ENCODE measurements at places on chromosomes 1 and 21. TPM values are rescaled to one million over a fixed set of nuclear protein-coding genes. Genes with fewer than 3 reads are reported as not detected.
A peak's percentile ranks its signal among the peaks of the same experiment; 100 is the strongest.

DNA sequence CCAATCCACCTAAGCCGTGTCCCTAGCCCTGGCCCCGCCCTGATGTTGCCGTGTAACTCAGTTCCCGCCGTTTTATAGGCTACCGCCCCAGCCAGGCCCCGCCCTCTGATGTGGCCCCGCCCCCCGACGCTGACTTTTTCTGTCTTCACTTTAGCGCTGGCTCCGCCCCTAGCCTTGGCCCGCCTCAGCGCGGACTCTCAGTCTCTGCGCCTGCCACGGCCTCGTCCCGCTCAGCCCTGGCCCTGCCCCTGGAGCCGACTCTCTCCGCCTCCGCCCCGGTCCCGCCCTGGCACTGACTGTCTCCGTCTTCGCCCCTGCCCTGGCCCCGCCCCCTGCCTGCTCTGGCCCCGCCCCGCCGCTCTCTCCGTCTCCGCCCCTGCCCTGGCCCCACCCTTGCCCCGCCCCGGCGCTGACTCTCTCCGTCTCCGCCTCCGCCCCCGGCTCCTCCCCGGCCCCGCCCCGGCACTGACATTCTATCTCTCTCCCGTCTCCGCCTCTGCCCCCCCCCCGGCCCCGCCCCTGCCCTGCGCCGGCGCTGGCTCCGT, 5.2 kb downstream of the MATN1 start:
- no peaks in the 10 kb centered on the region for H3K27me3 ChIP-seq
- peaks cover 1% of the 10 kb centered on the region for H3K4me1 ChIP-seq

DNA sequence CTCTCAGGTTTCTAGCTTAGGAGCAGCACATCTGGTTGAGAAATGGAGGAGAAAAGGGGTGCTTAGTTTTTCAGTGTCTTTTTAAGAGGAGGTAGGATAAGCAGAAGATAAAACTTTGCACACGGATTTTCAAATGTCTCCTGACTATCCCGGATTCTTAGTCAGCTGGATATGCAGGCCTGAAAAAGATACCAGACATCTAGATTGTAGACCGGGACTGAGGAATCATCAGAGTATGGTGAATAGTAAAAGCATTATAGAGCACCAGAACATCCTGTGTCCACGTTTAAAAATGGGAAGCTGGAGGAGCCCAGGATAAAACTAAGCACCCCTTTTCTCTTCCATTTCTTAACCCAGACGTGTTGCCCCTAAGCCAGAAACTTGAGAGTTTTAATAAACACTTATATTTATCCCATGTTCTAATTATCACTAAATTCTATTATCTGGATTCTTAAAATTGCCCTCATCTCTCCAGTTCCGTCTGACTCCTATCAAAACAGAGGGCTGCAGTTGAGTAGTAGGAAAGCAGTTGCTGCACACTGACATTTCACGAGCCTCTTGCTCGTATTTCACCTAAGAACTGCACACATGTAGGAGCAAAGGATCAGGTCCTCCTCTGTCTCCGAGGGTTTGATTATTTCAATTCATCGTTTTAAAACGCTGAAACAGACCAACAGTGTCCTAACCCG, 609 bp downstream of the PIGK start:
- peak overlapping the region; percentile 73 for H3K4me3 ChIP-seq
- no peak for DNase-seq
- H3K27ac ChIP-seq, result peak overlapping the region; percentile 31
- no peaks in the 10 kb centered on the region for H3K4me1 ChIP-seq

CD1B gene
- polyA plus RNA-seq, result not detected

GRCh38 chr1:203467550-203467921, 8.1 kb upstream of the PRELP start:
- H3K4me3 ChIP-seq, result no peak overlapping the region
- DNase-seq, result peak; percentile 94
- H3K27ac ChIP-seq, result peak overlapping the region; percentile 88
- peaks cover 47% of the 10 kb centered on the region for H3K4me1 ChIP-seq

GRCh38 chr1:11765661-11766428, 3.9 kb downstream of the C1orf167 start:
- no peak overlapping the region for H3K4me3 ChIP-seq
- no peaks in the 10 kb centered on the region for H3K27me3 ChIP-seq
- no peak overlapping the region for H3K27ac ChIP-seq

GRCh38 chr1:116112388-116113140, 1.4 kb downstream of the MAB21L3 start:
- no peaks in the 10 kb centered on the region for H3K36me3 ChIP-seq
- no peaks in the 10 kb centered on the region for H3K4me1 ChIP-seq

LCE3E gene
- polyA plus RNA-seq, result not detected

- no peaks in the 10 kb centered on the region for H3K36me3 ChIP-seq
- H3K4me3 ChIP-seq, result no peak overlapping the region
- H3K27me3 ChIP-seq, result no peaks in the 10 kb centered on the region
- peaks cover 27% of the 10 kb centered on the region for H3K4me1 ChIP-seq
- no peak for DNase-seq
These were observed 19.0 kb downstream of the MAPKAPK2 start for GRCh38 chr1:206703661-206704060.

- no peak overlapping the region for H3K27ac ChIP-seq
- no peaks in the 10 kb centered on the region for H3K36me3 ChIP-seq
- no peak for DNase-seq
These were observed 63.6 kb upstream of the DENND1B start for GRCh38 chr1:197838836-197839235.

- H3K27ac ChIP-seq, result no peak overlapping the region
- H3K4me1 ChIP-seq, result peaks cover 3% of the 10 kb centered on the region
- no peak overlapping the region for H3K4me3 ChIP-seq
- DNase-seq, result no peak
- no peaks in the 10 kb centered on the region for H3K27me3 ChIP-seq
- no peaks in the 10 kb centered on the region for H3K36me3 ChIP-seq
These were observed 59.9 kb downstream of the TOR3A start for GRCh38 chr1:179141592-179142251.

DNA sequence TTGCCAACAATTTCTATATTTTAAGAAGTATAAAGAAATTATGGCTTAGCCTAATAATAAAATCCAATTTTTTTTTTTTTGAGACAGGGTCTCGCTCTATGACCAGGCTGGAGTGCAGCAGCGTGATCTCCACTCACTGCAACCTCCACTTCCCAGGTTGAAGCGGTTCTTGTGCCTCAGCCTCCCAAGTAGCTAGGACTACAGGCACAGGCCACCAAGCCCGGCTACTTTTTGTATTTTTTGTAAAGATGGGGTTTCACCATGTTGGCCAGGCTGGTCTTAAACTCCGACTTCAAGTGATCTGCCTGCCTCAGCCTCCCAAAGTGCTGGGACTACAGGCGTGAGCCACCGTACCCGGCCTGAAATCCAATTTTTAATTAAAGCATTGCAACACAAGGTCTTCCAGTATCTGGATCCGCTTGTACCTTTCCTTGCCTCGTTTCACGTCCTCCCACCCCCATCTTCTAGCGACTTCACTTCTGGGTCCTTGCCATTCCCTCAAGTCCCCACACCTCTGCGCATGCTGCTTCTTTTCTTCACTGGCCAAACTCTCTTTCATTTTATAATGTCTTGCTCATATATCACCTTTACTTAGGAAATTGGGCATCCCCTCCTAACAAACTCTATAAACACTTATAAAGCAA, 2.3 kb downstream of the FUBP1 start:
- H3K36me3 ChIP-seq, result no peaks in the 10 kb centered on the region
- H3K27ac ChIP-seq, result no peak overlapping the region
- no peaks in the 10 kb centered on the region for H3K27me3 ChIP-seq
- peak overlapping the region; percentile 60 for H3K4me3 ChIP-seq

DNA sequence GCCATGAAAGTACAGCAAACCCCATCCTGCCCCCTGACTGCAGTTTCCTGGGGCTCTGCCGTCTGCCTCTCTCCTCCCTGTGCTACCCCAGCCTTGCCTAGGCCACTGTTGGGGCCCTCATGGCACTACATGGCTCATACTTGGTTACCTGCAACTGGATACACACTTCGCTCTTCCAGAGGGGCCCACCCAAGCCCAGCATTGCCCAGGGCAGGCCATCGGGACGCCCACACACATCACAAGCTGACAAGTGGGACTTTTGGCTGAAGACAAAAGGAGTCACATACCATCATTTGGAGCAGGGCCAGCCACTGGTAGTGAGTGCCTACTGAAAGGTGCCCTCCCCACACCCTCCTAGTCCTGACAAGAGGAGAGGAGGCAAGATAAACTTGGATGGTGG, 82.8 kb downstream of the CD247 start:
- H3K27me3 ChIP-seq, result no peaks in the 10 kb centered on the region
- H3K36me3 ChIP-seq, result no peaks in the 10 kb centered on the region
- no peak overlapping the region for H3K4me3 ChIP-seq
- no peak overlapping the region for H3K27ac ChIP-seq

- no peak overlapping the region for H3K4me3 ChIP-seq
- H3K36me3 ChIP-seq, result no peaks in the 10 kb centered on the region
- no peak for DNase-seq
- H3K4me1 ChIP-seq, result no peaks in the 10 kb centered on the region
These were observed 562.6 kb downstream of the PTPRU start for GRCh38 chr1:29798699-29799566.

CD2 gene
- 1.0 TPM for polyA plus RNA-seq

DNA sequence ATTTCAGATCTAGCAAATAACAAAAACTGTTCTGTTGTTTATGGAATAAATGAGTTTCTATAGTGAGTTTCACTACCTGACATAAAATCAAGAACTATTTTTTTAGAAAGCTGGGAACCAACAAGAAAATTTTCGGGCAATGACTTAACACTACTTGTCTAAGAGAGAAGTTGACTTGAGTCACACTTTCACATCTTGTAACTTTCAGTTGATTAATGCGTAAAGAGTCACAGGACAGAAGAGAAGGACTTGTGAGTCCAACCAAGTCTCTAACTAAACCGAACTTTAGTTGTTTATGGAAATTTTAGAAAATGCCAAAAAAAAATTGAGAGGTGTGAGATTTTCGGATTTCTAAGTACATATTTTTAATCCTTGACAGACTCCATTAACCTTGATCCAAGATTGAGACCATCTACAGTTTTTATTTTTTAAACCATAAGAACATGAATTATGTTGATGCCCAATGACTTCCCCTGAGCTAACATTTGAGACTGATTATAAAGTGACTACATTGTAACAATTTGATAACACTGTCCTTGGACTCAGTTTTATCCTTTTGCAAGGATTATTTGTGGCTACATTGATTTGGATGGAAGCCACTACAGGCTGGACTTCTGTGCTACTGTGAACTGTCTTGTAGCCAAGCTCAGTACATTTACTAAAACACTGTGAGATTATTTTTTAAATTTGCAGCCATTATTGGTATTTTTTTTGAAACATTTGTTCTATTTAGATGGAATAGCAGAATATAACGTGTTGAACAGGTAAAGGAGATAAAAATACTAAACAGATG, 284.0 kb downstream of the PTPRC start:
- no peak for DNase-seq
- no peaks in the 10 kb centered on the region for H3K36me3 ChIP-seq
- no peaks in the 10 kb centered on the region for H3K4me1 ChIP-seq
- H3K27ac ChIP-seq, result no peak overlapping the region

HES3 gene
- polyA plus RNA-seq, result not detected

- no peak overlapping the region for H3K27ac ChIP-seq
- no peak overlapping the region for H3K4me3 ChIP-seq
- no peaks in the 10 kb centered on the region for H3K36me3 ChIP-seq
- DNase-seq, result no peak
These were observed 122.0 kb downstream of the LMO4 start for GRCh38 chr1:87450615-87451209.

DNA sequence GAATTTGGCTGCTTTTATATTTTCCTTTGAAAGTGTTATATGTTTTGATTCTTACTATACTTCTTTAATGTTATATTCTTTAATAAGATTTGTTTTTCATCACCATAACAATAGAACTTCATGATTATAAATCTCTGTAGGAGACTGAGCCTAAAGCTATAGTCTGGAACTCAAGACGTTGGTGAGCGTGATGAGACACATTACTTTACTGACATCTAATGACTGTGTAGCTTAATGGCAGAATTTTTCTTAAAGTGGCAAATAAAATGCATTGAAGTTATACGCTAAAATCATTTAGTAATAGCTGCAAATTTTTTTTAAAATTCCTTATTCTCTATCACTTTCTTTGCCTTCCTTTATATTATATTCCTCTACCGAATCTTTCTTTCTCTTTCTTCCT, 56.1 kb upstream of the HAO2 start:
- H3K4me3 ChIP-seq, result no peak overlapping the region
- H3K27ac ChIP-seq, result no peak overlapping the region
- DNase-seq, result no peak

GRCh38 chr1:173099166-173099565, 48.4 kb upstream of the TNFSF18 start:
- no peak for DNase-seq
- H3K4me3 ChIP-seq, result no peak overlapping the region
- H3K27ac ChIP-seq, result no peak overlapping the region
- no peaks in the 10 kb centered on the region for H3K36me3 ChIP-seq
- no peaks in the 10 kb centered on the region for H3K27me3 ChIP-seq

DNA sequence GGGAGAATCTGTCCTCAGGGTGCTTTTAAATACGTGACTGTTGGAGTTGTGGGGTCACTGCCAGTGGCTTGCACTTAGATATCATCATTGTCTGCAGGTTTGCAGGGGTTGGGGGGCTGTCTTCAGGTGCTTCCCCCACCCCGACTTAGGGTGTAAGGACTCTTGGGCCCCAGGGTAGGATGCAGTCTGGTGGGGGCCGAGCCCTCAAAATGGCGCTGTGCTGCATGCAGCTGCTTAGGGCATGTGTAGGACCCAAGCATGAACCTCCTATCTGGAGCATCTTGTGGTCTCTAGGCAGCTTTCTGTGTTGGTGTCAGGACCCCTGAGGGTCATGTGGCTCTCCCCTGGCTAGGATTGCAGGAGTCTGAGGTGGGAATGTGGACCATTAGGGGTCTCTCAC, 55.6 kb upstream of the B3GALT2 start:
- no peaks in the 10 kb centered on the region for H3K27me3 ChIP-seq
- H3K4me3 ChIP-seq, result no peak overlapping the region
- no peak overlapping the region for H3K27ac ChIP-seq
- no peaks in the 10 kb centered on the region for H3K4me1 ChIP-seq
- no peaks in the 10 kb centered on the region for H3K36me3 ChIP-seq
- no peak for DNase-seq

Measured in ovary (tissue), 10 donors.